ENCODE measurements at places on chromosomes 7 and 10.

DNA sequence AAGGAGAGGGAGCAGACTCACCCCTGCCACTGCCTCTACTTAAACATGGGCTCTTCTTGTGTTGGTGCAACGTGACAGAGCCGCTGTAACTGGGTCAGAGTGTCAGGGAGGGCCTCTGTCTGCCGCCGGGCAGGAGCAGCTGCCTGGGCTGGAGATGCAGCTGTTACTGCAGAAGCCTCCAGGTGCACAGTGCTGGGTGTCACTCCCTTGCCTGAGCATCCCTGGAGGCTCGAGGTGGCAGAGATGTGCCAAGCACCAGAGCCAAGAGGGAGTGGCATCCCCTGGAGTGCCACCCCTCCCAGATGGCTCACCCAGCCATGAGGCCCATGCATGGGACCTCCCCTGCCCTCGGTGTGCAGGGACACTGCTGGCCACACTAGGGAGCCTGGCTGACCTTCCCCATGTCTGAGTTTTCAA lies 145.7 kb downstream of the PRPF18 start:
- DNase-seq = no peak

GRCh38 chr10:71621231-71622153 lies 98.1 kb downstream of the C10orf105 start:
- DNase-seq = no peak

DNA sequence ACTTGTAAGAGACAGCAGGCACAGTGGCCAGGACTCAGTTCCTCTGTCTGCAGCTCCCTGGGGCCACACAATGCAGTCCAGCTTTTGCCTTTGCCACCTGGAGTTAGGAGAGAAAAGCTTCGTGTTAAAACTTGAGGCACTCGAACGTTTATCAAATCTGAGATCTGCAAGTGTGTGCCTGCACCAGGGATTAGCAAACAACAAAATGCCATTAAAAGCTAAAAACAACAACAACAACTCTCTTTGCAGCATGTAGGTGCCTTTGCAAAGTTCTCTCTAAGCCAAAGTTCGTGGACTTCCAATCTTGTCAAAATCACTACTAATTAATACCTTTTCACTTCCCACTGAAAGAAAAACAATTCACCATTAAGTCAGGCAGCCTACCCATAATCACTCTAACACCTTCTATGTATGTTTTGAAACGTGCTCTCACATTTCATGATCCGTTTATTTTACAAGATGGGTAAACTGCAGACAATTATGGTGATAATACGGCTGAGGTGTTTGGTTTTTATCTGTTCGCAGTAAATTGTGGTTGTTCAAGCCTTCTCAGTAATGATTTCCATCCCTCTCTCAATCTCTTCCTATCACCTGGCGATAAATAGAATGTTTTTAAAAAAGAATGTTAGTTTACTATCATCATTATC lies 36.2 kb upstream of the SDK1 start:
- DNase-seq = no peak

GRCh38 chr10:80281784-80282765 lies 7.4 kb downstream of the MAT1A start:
- no peak for DNase-seq

DNA sequence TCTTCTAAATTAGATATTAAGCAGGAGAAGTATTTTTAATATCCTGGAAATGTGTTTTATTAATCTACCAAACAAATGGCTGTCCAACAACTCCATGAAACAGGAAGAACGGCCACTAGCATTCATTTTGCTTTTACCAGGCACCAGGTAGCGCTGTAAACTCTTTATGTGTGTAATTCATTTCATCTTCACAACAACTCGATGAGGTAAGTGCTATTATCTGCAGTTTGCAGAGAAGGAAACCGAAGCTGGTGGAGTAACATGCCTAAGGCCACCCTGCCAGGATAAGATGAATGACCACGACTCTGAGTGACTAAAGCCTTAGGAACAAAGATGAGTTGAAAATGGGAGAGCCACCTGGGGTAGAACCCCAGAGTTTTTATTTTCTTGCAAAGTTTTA lies 101.2 kb downstream of the KIAA1217 start:
- DNase-seq = no peak

GRCh38 chr10:27258492-27258837 lies 17.9 kb upstream of the ACBD5 start:
- no peak for DNase-seq

GRCh38 chr10:95694665-95695064 lies 938 bp upstream of the TCTN3 start:
- DNase-seq = no peak

GRCh38 chr7:111558991-111559390 lies 3.3 kb downstream of the IMMP2L start:
- DNase-seq = no peak

DNA sequence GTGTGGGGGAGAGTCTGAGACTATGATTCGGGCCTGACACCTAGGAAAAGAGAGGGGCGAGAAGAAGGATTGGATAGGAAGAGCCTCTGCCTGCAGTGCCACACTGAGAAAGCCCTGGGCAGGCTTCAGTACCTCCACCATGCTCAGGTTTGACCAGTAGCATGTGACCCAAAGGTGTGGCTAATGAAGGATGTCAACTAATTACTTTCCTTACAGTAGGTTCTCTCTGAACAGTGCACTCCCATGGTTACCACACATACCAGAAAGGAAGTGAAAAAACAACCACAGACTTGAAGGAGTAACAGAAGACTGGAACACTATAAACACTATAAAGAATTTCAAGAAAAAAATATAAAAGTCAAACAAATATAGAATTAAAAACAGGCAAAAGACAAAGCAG lies 46.2 kb downstream of the SEM1 start:
- DNase-seq = no peak

DNA sequence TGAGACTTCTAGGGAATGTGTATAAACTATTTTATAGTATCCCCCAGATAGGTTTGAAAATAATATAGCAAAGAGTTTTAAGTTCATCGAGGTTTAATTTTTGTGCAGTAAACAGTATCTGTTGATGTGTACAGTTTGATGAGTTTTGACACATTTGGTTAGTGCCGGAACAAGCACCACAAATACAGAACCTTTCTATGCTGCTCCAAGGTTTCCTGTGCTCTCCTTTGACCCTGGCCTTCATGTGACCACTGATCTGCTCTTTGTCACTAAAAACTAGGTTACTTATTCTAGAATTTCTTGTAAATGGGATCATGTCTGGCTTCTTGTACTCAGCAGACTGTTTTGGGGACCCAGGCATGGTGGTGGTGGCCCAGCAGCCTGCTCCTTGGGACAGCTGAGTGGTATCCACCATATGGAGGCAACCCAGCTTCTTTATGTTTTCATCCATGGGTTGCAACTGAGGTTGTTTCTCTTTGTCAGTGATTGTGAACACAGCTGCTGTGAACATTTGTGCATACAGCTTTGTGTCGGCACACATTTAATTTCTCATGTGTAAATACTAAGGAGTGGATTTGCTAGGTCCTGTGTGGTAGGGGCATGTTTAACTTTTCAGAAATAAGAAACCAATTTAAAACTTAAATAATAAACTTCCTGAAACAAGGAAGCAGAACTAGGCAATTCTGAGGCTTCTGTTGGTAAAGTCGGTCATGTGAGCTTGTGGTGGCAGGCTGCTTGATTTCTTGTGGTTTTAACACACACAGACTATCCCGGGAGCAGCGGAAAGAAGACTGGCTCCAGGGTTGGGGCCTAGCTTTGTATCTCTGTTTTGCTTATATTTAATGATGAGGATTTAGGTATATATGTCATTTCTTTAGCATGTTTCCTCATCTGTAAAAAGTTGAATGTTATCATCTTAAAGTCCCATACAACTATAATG lies 219.4 kb downstream of the ABCA13 start:
- DNase-seq = no peak

DNA sequence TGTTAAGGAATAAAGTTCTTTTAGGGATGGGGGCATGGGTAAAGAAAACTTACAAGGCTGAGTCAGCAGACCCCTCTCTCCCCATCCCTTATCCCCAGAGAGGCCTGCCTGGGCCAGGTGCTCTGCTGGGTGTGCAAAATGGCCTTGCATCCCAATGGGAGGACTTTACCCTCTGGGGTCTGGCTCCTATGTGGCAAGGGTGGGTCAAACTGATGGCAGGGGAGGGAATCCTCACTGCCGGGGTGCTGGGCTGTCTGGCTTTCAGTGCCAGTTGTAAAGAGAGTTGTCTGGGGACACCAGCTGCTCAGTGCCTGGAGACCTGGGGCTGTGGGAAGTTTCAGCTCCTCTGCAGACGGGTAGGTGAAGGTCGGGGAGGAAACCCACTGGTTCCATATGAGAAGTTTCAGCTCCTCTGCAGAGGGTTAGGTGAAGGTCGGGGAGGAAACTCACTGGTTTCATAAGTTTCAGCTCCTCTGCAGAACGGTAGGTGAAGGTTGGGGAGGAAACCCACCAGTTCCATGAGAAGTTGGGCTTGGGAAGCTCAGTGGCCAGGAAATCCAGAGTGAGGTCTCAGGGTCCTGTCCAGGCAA lies 127.2 kb upstream of the PODXL start:
- DNase-seq = no peak

GRCh38 chr10:117980216-117980615 lies 66.5 kb downstream of the RAB11FIP2 start:
- DNase-seq = no peak

DNA sequence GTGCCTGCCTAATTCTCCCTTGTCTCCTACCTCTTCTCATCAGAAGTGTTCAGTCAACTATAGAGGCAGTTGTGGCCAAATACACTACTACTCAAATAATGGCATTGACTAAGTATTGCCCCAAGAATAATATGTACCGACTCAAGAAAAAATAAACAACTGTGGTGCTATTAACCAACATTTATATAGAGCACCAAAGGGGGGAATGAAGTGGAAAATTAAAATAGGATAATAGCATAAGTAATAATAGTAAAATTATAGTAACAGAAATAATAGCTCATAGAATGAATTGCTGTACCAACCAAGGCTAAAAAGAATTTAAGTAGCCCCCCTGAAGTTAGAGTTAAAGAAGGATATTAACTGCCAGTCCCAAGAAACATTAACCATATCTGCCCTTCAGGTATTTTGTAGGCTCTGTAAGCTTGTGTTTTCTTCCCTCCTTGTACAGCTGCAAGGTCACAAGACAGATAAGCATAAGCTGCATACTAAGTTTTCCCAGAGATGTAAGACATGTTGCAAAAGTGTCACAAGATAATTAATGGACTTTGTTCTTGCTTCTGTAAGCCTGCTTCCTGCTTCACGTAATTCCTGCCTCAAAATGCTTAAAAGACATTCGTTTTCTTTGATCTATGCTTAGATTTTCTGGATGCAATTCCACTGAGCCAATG lies 10.9 kb upstream of the CYREN start:
- DNase-seq = no peak

GRCh38 chr10:60901561-60902235 lies 42.3 kb downstream of the RHOBTB1 start:
- no peak for DNase-seq

GRCh38 chr7:124779620-124780019 lies 14.0 kb upstream of the GPR37 start:
- no peak for DNase-seq

DNA sequence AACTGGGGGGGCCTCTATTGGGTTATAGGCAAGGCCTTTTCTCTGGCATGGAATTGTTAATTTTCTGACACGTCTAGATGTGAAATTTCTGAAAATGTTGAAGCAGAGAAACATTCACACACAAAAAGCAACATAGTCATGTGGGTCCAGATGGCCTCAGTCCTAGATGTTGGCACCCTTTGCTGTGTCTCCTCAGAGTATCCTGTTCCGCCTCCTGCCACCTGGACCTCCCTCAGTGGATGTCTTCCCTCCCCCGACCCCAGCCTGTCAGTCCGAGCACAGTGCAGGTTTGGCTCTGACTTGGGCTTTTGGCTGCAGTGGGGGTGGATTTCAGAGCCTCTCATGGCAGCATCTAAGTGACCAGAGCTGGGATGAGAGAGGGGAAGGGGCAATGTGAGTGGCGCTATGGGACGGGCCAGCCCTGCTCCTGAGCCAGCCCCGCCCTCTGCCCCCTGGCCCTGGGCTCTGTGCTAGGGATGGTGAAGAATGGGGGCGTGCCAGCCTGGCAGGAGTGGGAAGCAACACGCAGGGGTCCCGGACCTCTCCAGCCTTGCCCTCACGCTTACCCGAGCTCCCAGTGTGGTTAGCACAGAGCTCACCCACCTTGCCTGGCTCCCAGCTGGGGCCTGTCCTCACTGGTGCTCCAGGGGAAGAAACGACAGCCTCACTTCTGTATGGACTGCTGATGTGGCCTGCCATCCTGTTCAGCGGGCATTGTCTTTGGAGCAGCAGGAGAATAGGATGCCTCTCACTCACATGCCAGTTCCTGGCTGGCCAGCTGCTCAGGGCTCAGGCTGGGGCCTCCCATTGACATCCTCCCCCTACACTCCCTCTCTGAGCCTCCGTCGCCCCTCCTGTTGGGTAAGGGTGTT lies 6.2 kb downstream of the ATP6V0E2 start:
- no peak for DNase-seq

GRCh38 chr7:71682841-71683781 lies 551.2 kb downstream of the GALNT17 start:
- DNase-seq = no peak

DNA sequence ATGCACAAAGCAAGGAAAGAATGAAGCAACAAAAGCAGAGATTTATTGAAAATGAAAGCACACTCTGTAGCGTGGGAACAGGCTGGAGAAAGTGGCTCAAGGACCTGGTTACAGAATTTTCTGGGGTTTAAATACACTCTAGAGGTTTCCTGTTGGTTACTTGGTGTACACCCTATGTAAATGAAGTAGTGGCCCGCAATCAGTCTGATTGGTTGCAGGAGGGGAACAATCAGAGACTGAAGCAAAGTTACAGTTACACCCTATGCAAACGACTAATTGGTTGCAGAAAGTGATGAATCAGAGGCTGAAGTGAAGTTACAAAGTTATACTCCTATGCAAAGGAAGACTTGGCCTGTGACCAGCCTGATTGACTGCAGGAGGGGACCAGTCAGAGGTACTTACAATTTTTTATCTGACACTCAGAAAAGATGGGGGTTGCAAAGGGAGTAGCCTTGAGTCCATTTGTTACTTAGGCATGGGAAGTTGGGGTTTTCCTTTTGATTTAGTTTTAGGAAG lies 3.6 kb upstream of the MTPN start:
- DNase-seq = peak; percentile 39

DNA sequence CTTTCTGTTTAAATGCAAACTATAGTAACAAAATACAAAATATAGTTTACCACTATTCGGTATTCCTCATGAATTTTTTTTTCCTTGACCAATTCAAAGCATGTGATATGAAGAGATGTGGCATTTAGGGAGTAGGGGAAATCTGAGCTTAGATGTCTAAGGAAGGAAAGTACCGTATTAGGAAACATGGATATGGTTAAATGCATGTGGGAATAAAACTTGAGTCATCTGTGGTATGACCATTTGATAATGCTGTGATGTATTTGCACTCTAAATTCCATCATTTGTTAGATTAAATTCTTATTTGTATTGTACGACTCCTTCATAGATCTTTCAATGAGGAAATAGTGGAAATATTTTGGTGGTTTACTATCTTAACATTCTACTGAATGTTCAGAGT lies 19.7 kb downstream of the AHR start:
- DNase-seq = no peak

DNA sequence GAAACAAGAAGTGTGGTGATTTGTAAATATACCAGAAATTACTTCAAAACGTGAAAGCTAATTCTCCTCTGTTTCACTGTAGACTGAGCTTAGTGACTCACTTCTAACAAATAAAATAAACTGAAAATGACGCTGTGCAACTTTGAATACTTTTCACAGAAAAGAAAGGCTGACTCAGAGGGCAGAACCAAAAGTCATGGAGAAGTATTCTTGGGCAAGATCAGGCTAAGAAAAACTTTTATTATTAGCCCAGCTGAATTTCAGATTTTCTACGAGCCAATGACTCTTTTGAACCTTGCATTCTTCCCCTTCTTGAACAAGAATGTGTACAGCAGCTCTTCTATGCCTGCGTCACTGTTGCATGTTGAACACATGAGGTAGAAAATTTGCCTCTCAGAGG lies 527.3 kb upstream of the GHITM start:
- no peak for DNase-seq

GRCh38 chr7:37352974-37353948 lies 95.4 kb downstream of the ELMO1 start:
- DNase-seq = peak; percentile 55

All from T-helper 17 cell (primary cell).